Left kidney (tissue), 8 donors: ENCODE measurements at places on chromosomes 1 and 21. TPM values are rescaled to one million over a fixed set of nuclear protein-coding genes. Genes with fewer than 3 reads are reported as not detected.

Gene GBP1
- polyA plus RNA-seq: 18.5 TPM

Gene ZFP69
- polyA plus RNA-seq: 10.0 TPM

DNA sequence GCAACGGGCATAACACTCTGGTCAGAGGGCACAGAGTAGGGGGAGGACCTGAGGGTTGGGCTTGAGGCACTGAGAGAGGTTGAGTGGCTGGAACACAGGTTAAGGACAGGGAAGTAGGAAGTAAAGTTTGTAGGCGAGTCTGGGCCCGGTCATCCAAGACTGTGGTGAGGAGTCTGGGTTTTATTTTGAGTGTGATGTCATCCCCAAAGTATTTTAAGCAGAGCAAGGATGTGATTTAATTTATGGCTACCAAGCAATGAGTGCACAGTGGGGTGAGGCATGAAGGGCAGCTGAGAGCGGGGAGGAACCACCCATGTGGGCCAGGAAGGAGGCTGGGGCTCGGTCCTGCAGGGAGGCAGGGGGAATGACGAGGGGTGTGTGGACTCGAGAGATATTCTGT, 11.2 kb upstream of the VWA5B1 start:
- peak; percentile 18 for DNase-seq

Gene TEDDM1
- 0.20 TPM for polyA plus RNA-seq

- DNase-seq: no peak
Measured at GRCh38 chr1:234562334-234562733, 47.6 kb downstream of the IRF2BP2 start.

- DNase-seq: no peak
Measured at GRCh38 chr1:111402083-111402482, 25.5 kb downstream of the OVGP1 start.

DNA sequence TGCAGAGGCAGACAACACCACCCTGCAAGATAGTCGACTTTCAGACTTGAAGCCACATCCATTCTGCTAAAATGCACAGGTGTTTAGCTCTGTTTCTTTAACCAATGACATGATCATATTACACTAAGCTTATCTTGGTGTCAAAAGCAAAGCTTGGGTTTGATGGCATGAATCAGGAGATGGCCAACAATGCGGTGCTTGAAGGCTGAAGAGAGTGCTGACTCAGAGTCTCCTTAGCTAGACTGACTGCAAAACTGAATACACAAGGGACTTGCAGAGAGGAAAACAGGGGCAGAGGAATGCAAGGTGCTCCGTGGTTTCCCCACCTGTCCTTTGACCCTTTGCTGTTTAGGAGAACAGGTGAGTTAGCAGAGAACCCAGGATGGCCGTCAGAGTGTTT, 262.6 kb downstream of the SIPA1L2 start:
- no peak for DNase-seq

- no peak for DNase-seq
Measured at GRCh38 chr1:231266811-231267322, 25.9 kb downstream of the GNPAT start.

DNA sequence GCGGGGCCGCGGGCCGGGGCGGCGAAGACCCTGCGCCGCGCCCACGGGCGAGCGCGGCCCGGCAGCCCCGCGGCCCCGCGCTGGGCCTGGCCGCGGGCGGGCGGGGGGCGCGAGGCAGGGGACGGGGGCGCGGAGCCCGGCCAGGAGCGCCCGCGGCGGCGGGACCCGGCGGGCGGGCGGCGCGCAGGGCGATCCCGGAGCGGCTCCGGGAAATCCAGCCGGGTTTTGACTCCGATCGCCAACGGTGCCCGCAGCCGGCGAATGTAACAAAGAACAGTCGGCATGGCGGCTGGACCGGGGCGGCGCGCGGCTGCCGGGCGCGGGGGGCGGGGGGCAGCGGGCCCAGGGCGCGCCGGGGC, 334 bp downstream of the PRDM15 start:
- DNase-seq: peak; percentile 83
